Activated T-cell treated with anti-CD3 and anti-CD28 coated beads, Interleukin-2, amount 50 U/mL, for 4 hours (primary cell): ENCODE measurements at places on chromosomes 6 and 20. TPM values are rescaled to one million over a fixed set of nuclear protein-coding genes. Genes with fewer than 3 reads are reported as not detected.

Gene FKBP1C
- total RNA-seq: 1.2 TPM

Gene HTR1B
- not detected for total RNA-seq

Gene GABRR2
- total RNA-seq: not detected

Gene PRKN
- total RNA-seq: 0.05 TPM

Gene TREML1
- total RNA-seq: not detected

Gene SLC24A3
- total RNA-seq: 0.10 TPM

Gene MRPS18B
- 103 TPM for total RNA-seq

Gene SLC32A1
- not detected for total RNA-seq

Gene UNC5CL
- total RNA-seq: 1.4 TPM

Gene LY6G6F
- total RNA-seq: not detected

Gene ZBTB46
- 3.8 TPM for total RNA-seq

Gene HTR1E
- total RNA-seq: not detected

Gene MDN1
- 86.3 TPM for total RNA-seq

Gene HMGCLL1
- not detected for total RNA-seq

Gene OR2B2
- total RNA-seq: not detected

Gene PGC
- 0.14 TPM for total RNA-seq

Gene RAB44
- 0.05 TPM for total RNA-seq

Gene DACT2
- total RNA-seq: not detected

Gene AVP
- not detected for total RNA-seq

DNA sequence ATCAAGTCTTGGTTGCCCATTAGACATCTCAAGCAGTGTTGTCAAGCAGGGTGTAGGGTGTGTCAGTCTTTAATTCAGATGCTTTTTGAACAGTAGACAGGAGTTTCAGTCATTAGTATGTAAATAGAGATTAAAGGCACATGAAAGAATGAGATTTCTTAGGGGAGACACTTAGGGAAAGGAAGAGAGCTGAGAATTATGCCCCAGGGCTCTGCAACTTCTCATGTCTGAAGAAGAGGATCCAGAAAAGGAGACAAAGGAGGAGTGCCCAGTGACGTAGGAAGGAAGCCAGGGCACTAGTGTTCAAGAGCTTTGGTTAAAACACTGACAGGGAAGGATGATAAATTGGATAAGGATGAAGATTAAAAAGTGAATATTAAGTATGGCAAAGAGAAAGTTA lies 569.7 kb downstream of the NKAIN2 start:
- no peak for DNase-seq

- DNase-seq: no peak
These were observed 223.8 kb downstream of the NRN1 start for GRCh38 chr6:5782783-5783547.

GRCh38 chr6:151071295-151071694 lies 168.5 kb upstream of the AKAP12 start:
- no peak for DNase-seq

- no peak for DNase-seq
These were observed 105.9 kb downstream of the PRDM13 start for GRCh38 chr6:99712519-99712918.

GRCh38 chr6:167047554-167047953 lies 48.4 kb downstream of the CEP43 start:
- peak; percentile 27 for DNase-seq

GRCh38 chr20:5390720-5391119 lies 74.0 kb upstream of the PROKR2 start:
- DNase-seq: no peak

- no peak for DNase-seq
These were observed 351 bp downstream of the AURKA start for GRCh38 chr20:56391596-56392131.

- DNase-seq: no peak
These were observed 80.8 kb downstream of the CBFA2T2 start for GRCh38 chr20:33570743-33571142.

- DNase-seq: no peak
These were observed 57.9 kb downstream of the SAMD5 start for GRCh38 chr6:147566244-147566898.

GRCh38 chr20:4949833-4950178 lies 51.5 kb downstream of the SLC23A2 start:
- DNase-seq: no peak

GRCh38 chr6:137316626-137317025 lies 97.4 kb upstream of the IFNGR1 start:
- no peak for DNase-seq

DNA sequence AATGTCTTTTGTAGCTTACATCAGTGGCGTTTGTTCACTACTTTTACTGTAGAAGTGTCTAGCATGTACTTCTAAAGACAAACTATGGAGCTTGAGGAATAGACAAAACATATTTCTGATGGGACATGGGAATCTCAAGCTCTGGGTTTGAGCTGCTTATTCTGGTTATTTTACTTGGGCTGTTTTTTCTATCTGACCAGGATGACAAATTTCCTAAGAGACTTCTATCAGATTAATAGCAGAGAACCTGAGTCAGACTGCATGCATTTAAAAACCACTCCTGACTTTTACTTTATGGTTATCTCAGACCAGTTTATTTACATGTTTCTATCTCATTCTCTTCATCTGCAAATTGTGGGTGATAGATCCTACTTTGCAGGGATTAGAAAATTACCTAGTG lies 1282.3 kb upstream of the GJE1 start:
- no peak for DNase-seq

DNA sequence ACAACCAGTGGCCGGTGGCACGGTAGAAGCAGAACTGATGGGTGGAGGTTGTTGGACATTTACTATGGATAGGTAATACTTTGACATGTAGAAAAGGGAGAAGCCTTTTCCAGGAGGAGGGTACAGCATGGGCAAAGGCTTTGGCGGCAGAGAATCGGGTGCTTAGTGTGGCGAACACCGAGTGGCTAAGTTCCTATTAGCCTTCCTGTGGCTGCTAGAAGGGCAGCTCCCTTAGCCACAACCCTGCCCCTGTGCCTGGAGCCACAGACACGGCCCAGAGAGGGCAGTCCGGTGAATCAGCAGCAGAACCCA lies 37.9 kb upstream of the TGM2 start:
- DNase-seq: no peak

- DNase-seq: no peak
These were observed 9.4 kb downstream of the CDK5RAP1 start for GRCh38 chr20:33391722-33392415.

- DNase-seq: no peak
These were observed 139.1 kb downstream of the BTBD3 start for GRCh38 chr20:12056839-12057238.

GRCh38 chr20:50734730-50735679 lies 3.6 kb downstream of the PARD6B start:
- DNase-seq: no peak

DNA sequence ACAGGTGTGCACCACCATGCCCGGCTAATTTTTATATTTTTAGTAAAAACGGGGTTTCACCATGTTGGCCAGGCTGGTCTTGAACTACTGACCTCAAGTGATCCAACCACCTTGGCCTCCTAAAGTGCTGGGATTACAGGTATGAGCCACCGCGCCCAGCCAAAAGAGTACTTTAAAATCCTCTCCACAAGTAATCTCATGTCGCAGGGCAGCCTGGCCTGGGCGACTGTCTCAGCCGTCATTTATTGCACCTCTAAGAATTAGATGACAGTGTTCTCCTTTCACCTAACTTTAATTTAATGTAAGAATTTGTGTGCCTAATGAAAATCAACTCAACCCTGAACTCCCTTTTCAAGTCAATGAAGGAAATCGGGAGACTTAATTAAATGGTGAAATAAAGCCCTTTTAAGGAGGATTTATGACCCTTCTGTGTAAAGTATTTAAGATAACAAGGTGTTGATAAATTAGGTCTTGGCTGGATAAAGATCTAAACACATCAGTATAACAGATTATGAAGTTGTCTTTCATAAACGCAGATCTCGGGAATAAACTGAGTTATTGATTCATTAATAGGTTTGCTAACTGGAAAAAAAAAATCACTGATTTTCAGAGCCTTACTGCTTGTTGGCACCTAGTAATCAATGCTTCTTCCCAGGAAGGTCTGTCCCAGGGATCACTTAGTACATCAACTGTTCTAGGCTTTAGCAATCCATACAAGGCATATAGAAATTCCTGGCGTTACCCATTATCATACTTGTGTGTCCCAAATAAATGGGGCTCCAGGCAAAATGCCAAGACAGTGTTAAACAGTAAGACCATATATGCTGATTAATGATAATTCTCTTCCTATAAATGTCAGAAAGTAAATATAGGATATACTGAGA lies 209.3 kb downstream of the GMDS start:
- DNase-seq: no peak

- no peak for DNase-seq
These were observed 28.9 kb downstream of the IRAK1BP1 start for GRCh38 chr6:78896227-78896626.

DNA sequence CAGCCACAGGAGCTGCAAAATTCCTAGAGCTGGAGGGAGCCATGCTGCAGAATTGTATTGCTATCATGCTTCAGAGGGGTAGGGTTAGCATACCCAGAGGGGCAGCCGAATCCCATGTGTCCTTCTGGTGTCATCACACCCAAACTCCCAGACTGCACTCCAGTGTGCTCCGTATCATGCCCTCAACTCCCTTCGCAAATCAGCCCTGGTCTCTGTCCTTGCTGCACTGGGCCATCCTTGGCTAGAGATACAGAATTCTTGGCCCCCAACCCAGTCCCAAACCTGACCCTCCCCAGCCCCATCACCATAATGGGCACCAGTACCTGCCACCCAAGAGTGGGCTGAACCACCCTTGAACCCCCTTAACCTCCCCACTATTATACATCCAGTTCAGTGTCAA lies 138.3 kb downstream of the ANKRD60 start:
- no peak for DNase-seq

DNA sequence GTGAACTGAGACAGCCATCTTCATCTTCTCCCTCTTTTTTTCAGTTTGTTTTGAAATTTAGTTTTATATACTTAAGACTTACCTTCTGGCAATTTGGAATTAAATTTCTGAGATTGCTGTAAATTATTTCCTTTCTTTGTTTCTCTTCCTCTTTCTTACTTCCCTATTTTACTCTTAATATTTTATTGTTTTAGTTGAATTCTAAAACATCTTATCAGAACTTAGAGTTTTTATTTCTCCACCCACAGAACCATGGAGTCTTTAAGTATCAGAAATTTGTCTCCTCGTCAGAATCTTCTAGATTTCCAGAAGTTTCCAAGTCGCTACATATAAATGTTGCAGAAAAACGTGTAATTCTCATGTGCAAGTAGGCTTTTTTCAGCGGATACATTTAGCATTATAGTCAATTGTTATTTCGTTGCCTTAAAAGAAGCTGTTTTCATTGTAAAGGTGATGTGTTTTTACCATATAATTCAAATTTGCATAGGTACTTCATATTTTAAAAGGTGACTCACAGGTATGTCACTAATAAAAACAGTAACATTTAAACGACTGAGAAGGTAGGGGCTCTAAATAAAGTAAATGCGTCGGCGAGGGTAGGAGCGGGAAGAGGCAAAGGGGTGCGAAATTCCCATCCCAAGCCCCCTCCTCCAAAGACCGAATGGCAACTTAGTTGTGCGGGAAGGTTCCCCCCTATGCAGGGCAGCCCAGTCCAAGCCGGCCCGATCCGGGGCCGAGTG lies 866 bp upstream of the MYO6 start:
- no peak for DNase-seq

GRCh38 chr20:11694467-11694866 lies 223.2 kb upstream of the BTBD3 start:
- DNase-seq: no peak

DNA sequence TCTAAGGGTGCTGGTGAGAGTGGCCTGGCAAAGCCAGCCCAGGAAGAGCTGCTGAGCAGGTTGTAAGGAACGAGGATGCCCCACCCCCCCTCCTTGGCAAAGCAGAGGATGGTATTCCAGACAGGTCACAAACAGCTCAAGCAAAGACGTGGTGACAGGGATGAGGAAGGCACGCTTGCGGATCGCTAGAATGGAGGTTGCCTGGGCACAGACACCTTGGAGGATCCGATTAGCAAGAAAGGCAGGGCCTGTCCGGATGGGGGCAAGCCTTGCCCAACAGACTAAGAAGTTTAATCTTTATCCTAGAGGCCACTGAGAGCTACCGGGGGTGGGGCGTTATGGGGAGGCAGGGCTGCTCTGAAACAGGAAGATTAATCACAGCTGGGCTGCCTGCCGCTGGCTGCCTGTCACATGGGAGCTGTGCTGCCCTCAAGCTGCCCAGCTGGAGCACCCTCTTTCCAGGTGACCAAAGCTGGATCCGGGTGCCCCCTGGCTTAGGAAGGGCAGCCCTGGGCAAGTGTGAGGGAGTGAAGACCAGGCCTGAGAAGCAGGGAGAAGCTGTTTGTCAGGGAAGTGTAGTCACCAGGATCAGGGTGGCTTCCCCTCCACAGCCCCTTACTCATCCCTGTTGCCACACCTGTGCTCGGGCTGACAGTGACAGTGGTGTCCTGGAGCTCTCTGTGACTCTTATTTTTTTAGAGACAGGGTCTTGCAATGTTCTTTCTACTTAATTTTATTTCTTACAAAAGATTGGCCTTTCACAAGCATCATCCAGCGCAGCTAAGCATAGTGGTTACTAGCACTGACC lies 9.1 kb upstream of the MAPK13 start:
- DNase-seq: peak; percentile 43

DNA sequence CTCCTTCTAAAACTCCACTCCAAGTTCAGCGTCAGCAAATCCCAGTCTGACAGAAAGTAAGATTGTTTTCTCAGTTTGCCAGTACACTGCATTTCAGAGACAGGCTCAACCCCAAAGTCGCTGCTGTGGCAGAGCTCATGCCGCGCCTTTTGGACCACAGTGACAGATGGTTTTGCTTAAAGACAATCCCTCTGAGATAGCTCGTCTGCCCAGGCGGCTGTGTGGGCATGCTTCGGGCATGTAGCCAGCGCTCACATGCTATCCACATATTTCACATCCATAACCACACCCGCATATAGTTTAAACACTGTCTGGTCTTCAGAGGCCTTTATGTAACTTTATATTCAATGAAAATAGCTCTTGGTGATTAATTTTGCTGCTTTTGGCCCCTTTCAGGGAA lies 14.7 kb upstream of the PXDC1 start:
- no peak for DNase-seq

- no peak for DNase-seq
These were observed 54.2 kb downstream of the HFE start for GRCh38 chr6:26141378-26141904.

DNA sequence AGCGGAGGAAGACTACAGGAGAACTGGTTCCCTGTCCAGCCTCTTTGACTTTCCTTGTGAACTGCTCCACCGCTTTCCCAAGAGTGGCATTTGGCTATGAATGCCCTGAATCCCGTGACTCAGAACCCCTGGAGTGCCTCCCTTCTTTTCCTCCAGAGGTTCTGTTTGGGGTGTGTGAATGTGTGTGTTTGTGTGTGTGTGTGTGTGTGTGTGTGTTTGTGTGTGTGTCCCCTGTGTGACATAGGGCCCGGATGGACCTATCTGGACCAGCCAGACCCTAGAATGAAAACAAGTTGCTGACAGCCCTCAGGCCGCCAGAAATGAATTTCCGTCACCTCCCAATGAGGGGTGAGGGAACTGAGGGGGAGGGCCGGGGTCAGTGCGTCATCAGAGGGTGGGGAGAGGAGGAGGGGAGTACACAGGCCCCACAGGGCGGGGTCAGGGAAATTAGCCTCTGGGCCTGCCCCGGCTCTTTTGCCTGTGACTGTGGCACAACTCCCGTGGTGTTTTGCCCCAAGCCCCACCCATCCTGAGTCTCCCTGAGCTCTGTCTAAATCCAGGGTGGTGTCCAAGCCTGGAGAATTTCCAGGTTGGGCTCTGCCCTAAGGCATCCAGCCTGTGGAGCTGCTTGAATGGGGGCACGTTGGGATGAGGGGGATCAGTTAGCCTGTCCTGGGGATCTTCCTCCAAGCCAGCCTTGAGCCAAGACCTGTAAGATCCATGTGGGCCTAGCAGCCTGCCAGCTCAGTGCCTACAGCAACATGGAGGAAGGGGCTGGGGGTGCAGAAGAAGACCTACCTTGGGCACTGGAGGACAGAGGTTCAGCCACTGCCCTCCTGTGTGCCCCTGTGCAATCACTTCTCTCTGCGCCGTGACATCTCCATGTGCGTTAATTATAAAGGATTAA lies 15.2 kb upstream of the MRPS18A start:
- DNase-seq: no peak
